ENCODE measurements at places on chromosomes 7 and 10. TPM values are rescaled to one million over a fixed set of nuclear protein-coding genes. Genes with fewer than 3 reads are reported as not detected.

DNA sequence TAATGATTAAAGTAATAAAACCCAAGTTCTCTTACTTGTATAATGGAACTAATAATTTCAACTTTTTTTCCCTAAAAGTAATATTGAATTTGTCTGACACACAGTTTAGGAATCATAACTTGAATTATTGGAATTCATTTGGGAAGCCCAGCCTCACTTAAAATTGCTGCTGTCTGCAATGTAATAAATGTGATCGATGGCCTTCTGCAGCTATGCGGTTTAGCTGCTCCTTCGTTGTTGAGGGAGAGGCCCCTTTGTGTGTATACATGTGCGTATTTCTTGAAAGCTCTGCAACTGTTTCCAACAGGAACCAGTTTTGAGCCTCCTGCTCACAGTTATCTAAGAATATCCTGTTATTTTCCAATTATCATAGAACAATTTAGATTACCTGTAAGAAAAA, 152.5 kb downstream of the AKR1D1 start:
- no peaks in the 10 kb centered on the region for H3K36me3 ChIP-seq
- no peak for DNase-seq
- no peaks in the 10 kb centered on the region for H3K4me1 ChIP-seq
- H3K27me3 ChIP-seq, result no peaks in the 10 kb centered on the region
- H3K4me3 ChIP-seq, result no peak overlapping the region
- no peak overlapping the region for H3K27ac ChIP-seq

GRCh38 chr7:22832401-22832800, 9.8 kb upstream of the TOMM7 start:
- DNase-seq, result no peak
- H3K27ac ChIP-seq, result no peak overlapping the region
- no peak overlapping the region for H3K4me3 ChIP-seq
- H3K36me3 ChIP-seq, result no peaks in the 10 kb centered on the region
- no peaks in the 10 kb centered on the region for H3K27me3 ChIP-seq

DNA sequence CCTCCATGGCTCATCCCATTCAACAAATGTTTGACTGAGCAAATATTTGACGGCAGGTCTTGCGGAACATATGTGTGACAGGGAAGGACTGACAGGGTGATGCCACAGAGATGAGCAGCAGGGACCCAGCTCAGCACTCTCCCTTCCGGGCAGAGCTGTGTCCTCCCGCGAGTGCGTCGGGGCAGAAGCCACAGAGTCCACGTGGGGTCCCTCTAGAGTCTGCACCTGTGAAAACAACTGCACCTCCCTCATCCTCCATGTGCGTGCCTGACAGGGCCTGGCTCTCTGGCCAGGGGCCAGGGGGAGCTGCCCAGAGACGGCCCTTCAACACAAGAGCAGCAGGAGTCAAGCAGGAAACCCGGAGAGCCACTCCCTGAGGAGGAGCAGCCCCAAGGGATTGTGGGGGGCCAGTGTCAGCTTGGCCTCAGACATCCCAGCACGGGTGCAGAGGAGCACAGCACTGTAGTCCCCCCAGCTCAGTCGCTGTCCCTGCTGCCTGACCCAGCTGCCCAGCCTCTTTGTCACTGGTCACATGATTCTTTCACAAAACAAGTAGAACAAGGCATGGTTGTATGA, 83.6 kb upstream of the TMEM72 start:
- H3K36me3 ChIP-seq, result no peaks in the 10 kb centered on the region
- H3K4me3 ChIP-seq, result no peak overlapping the region
- H3K27ac ChIP-seq, result no peak overlapping the region
- peaks cover 5% of the 10 kb centered on the region for H3K4me1 ChIP-seq
- DNase-seq, result no peak
- H3K27me3 ChIP-seq, result no peaks in the 10 kb centered on the region

DNA sequence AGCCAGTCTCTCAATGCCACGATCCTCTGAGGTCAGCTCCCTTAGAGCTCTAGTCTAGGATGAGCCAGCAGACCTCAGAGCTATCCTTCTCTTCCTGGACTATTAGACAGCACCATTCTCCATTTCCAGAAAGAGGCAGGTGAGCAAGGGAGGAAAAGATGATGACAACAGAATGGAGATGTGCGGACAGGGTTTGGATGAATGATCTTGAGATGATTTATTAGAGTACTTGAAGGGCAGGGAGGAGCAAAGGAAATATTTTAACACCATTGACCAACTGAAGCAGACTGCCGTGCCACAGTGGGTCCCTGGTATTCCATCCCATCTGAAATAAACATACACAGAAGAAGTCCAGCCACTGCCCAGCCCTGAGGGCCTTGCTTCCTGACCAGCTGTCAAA, 94.3 kb downstream of the CFAP58 start:
- H3K4me1 ChIP-seq, result no peaks in the 10 kb centered on the region
- no peaks in the 10 kb centered on the region for H3K27me3 ChIP-seq
- H3K36me3 ChIP-seq, result no peaks in the 10 kb centered on the region
- no peak for DNase-seq
- no peak overlapping the region for H3K4me3 ChIP-seq

- H3K27ac ChIP-seq, result no peak overlapping the region
- H3K4me1 ChIP-seq, result no peaks in the 10 kb centered on the region
- H3K4me3 ChIP-seq, result no peak overlapping the region
- H3K27me3 ChIP-seq, result no peaks in the 10 kb centered on the region
Measured at GRCh38 chr10:5576780-5577624, 52.2 kb downstream of the CALML3 start.

DNA sequence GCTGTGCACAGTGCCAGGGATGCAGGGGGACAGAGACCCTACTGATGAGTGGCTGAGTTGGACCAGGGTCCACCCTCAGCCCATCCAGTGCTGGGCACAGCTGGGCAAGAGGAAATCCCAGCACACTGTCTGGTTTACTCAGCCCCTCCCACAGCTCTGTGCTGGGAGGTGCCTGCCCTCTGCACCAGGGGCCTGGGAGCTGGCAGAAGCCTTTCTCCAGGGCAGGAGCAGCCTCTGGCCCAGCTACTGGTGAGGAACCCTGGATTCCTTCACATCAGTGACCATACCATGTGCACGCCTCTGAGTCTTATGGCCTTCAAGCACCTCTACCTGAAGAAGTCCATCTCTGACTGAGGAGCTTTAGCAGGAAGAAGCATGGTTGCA, 25.9 kb upstream of the C10orf71 start:
- no peak overlapping the region for H3K27ac ChIP-seq
- H3K4me1 ChIP-seq, result peaks cover 10% of the 10 kb centered on the region
- no peaks in the 10 kb centered on the region for H3K36me3 ChIP-seq
- no peak for DNase-seq

GRCh38 chr7:18144166-18144565, 116.5 kb upstream of the PRPS1L1 start:
- no peak overlapping the region for H3K4me3 ChIP-seq
- H3K27me3 ChIP-seq, result no peaks in the 10 kb centered on the region
- no peaks in the 10 kb centered on the region for H3K4me1 ChIP-seq
- H3K27ac ChIP-seq, result no peak overlapping the region

Gene BLVRA
- 83.8 TPM for total RNA-seq

Gene IL15RA
- total RNA-seq, result 14.7 TPM

Gene CYP2C9
- 0.82 TPM for total RNA-seq

Gene PDLIM1
- total RNA-seq, result 268 TPM

Gene SPDYE9
- total RNA-seq, result not detected

Gene INSYN2A
- total RNA-seq, result 0.82 TPM
